Omental fat pad (tissue), 4 donors: ENCODE measurements at places on chromosomes 2 and 18. TPM values are rescaled to one million over a fixed set of nuclear protein-coding genes. Genes with fewer than 3 reads are reported as not detected.

Gene XDH
- 0.31 TPM for total RNA-seq

Gene CIAO1
- 80.9 TPM for total RNA-seq

Gene RDH14
- total RNA-seq: 23.5 TPM

Gene PAX3
- not detected for total RNA-seq

Gene GNAL
- total RNA-seq: 1.9 TPM

Gene CYS1
- total RNA-seq: 1.6 TPM

Gene FOXD4L1
- not detected for total RNA-seq

Gene CTNNA2
- total RNA-seq: 0.19 TPM

Gene TXNL4A
- 36.3 TPM for total RNA-seq

DNA sequence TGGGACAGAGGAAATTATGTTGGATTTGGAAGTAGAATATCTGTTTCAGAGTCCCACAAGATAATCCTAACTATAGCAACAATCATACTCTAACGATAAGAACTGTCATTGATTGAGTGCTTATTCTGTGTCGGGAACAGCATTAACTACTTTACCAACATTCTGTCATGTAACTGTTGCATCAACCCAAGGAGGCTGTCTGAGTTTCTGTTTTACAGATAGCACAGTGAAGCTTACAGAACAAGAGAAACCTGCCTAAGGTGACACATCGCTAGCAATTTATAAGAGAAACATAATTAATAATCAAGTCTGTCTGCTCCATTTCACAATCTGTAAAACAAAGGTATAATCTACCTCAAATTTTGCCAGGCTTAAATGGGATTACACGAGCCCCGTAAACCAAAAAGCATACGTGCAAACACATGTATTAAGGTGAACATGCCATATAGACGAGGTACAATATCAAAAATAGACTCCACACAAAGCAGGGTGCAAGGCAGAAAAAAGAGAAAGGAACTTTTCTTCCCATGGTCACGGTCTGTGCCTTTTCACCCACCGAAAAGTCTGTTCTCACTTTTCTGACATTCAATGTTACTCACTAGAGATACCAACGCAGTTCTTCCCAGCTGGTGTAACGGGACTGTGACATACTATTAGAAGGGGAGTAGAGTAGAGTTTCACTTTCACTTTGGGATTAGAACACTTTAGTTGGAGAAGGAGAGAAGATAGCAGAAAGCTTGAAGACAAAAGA lies 37.2 kb upstream of the SLC8A1 start:
- DNase-seq: no peak

GRCh38 chr2:18244845-18245244 lies 315.6 kb downstream of the RDH14 start:
- DNase-seq: no peak

GRCh38 chr18:34224423-34225217 lies at the start of gene NOL4:
NOL4 (minus strand) TSS chr18:34224913; CDS start chr18:34223253, 1,660 bp downstream.
- no peak for DNase-seq

GRCh38 chr18:75531212-75531850 lies 103.8 kb upstream of the SMIM21 start:
- DNase-seq: no peak

GRCh38 chr2:71736986-71737385 lies 283.6 kb downstream of the DYSF start:
- no peak for DNase-seq

GRCh38 chr2:192161656-192162290 lies 33.0 kb downstream of the TMEFF2 start:
- no peak for DNase-seq

GRCh38 chr2:150110548-150110947 lies 376.9 kb downstream of the RND3 start:
- no peak for DNase-seq

DNA sequence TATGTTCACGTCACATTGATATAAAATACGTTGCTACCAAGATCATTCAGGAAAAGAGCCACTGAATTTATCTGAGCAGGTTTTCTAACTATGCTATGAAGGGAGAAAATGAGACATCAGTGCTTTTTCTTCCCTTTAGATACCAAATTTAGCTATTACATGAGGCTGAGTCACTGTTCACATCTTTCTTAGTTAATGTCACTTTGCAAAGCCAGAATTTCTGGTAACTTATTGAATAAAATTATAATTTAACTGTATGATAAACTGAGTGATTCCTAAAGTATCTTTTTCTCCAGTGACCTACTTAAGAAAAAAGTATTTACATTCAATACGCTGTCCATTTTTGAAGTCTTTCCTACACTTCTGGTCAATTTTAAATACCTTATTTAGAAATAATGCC lies 22.7 kb downstream of the C1D start:
- no peak for DNase-seq

- DNase-seq: no peak
Observed at GRCh38 chr18:27372386-27372785, 187.3 kb upstream of the CHST9 start.

GRCh38 chr2:48364100-48364499 lies 165.9 kb upstream of the STON1 start:
- DNase-seq: no peak

GRCh38 chr2:136386046-136386445 lies 268.1 kb upstream of the CXCR4 start:
- no peak for DNase-seq

GRCh38 chr2:204250692-204251091 lies 294.6 kb upstream of the PARD3B start:
- no peak for DNase-seq

- peak; percentile 10 for DNase-seq
Observed at GRCh38 chr2:230927711-230928341, 2.8 kb upstream of the GPR55 start.

DNA sequence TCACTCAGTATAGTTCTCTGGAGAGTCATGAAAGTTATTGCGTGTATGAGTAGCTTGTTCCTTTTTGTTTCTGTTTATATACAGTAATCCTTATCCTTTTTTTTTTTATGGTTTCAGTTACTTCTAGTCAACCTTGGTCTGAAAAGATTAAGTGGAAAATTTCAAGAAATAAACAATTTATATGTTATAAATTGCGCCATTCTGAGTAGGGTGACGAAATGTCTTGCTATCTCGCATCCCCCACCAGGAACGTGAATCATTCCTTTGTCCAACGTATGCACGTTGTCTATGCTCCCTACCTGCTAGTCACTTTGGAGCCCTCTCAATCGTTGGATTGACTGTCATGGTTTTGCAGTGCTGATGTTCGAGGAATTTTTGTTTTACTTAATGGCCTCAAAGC lies 60.4 kb downstream of the FAM117B start:
- DNase-seq: no peak

GRCh38 chr18:55497825-55498403 lies 90.1 kb downstream of the TCF4 start:
- no peak for DNase-seq

DNA sequence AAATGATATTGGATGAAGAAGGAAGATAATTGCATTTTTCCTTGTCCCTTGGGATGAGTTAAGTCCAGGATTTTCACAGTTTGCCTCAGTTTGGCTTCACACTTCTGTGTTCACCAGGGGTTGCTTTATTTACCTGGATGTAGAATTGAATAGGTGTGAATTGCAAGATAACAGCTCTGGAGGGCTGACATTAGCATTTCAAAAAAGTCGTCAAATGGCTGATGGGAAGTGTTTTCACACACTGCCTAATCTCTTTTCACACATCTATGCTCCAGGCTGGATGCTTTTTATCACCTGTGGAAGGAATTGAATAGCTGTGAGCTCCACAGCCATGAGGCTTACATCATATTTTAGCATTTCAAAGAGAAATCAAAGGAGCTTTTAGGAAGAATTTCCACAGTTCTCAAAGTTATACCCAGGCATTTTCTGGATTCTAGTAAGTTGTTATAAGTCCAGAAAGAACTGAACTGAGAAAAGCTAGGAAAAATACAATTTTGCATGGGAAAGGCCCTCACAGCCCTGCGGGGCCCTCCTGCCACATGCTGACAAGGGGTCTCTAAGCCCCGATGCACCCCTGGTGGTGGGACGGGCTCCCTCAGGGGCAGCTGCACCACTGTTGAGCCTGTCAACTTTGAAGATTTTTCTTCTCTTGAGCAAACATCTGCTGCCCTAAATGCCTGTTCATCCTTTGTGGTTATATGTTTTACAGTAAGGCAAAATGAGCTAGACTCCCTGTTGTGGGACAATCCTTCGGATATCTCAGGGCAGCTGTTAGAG lies 43.9 kb downstream of the TEX51 start:
- no peak for DNase-seq
